ENCODE measurements at places on chromosomes 5 and 9.

- DNase-seq = no peak
Measured at GRCh38 chr9:34151398-34151797, 24.9 kb upstream of the DCAF12 start.

DNA sequence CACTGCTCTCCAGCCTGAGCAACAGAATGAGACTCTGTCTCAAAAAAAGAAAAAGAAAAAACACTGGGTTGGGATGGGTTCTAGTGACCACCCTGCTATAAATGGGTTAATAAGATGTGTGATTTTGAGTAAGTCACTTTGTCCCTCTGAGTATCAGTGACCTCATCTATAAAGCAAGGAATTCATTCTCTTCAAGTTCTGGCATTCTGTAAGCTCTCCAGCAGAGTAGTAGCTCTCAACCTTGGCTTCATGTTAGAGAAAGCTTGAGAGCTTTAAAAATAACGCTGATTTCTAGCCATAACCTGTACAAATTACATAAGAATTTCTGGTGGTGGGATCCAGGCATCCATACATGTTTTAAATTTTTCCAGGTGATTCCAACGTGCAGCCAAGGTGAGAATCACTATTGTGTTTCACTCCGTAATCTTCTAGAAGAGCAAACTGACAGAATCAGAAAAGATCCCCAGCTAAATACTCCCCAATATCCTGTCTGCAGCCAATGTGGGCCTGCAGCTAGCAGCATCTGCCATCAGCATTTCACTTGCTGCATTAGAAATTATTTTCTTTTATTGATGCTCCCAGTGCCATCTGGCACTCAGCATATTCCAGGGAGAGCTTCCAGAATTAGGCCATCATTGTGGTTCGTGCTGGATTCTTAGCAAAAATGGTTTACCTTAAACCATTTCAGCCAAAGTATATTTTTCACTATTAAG, 109.4 kb downstream of the FEM1C start:
- no peak for DNase-seq

GRCh38 chr5:149278451-149279210, 7.0 kb downstream of the AFAP1L1 start:
- no peak for DNase-seq

DNA sequence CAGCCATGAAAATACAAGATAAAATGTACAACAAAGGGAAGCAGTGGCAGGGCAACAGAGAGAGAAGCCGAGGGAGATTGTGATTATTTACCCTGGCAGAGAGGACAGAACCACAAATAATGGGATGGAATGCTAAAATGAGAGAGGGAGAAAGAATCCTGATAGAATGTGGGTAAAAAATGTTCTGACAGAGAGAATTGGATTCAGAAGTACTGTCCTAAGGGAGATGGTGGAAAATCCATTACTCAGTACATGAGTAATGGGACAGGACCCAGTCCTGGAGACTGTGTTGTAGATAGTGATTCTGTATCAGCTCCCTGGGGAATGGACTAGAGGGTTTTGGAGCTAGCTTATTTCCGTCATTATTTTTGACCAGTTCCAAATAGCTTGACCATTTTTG, 831.5 kb downstream of the MAT2B start:
- DNase-seq = no peak

DNA sequence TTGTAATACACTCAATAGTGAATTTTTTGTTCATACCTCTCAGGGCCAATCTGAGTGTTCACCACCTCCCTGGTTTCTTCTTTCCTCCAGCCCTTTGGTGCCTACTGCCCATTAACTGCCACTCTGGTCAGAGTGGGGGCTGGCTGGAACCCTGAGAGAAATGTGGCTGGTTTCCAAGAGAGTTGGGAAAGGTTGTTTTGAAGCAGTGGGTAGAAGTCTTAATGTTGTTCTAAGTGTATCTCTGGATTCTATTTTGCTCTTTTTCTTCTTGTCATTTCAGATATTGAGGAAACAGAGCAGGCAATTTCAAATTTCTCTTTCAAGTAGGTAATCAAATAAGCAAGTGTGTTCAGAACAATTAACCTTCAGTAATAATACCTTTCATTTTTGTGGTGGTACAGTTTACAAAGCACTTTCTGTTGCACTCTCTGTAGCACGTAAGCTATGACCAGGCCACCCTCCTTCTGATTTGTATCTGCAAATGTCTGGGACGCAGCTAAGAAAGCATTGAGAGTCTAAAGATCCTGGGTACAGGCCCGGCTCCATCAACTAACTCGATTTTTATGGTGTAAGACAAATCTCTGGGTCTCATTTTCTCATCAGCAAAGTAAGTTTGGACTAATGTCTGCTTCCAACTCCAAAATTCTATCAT, 8.4 kb downstream of the SLC1A3 start:
- no peak for DNase-seq

DNA sequence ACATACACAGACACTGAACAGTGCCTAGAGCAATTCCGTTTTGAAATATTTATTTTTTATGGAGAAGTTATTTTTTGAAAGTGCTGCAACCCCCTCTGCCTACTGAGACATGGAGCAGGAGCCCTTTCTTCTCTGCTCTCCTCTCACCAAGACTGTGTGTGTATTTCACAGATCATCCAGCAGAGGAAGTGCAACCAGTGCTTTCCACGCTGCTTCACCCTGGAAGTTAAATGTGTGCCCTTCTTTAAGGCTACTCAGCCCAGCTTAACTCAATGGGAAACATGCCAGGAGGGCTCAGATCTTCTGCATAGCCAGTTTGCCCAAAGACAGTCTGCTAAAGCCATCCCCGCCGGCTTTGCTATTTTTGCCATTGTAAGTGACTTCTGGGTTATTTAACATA, 606.3 kb downstream of the TLE1 start:
- no peak for DNase-seq

GRCh38 chr9:292915-293314, 78.2 kb downstream of the DOCK8 start:
- DNase-seq = no peak

- DNase-seq = no peak
Measured at GRCh38 chr5:147169399-147169798, 65.4 kb upstream of the STK32A start.

DNA sequence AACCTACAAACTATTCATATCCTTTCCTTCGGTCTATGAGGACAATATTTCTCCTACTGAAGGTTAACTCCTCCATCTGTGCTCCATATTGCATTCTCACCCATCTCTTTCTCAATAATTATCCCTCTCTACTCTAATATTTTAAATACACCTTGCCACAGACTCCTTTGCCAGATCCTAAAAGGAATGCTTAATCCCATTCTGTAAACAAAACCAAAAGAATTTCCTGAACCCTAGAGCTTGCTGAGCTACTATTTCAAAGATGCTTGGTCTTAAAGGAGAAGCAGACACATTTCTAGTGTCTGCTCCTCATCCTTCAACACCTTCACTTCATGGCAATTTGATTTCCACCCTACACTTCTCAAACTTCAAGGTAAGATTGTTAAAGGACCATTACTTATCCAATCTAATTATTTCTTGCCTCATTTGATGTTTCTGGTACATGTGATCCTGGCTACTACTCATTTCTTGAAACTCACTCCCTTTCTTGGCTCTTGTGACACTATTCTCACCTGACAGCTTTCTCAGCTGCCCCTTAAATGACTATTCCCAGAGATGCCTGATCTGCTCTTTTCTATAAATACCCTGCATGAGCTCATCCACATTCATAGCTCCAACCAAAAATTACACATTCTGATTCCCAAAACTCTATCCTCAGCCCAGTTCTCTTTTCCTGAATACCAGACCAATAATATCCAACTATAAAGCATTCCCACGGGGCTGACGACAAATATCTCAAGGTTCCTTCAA, 20.2 kb downstream of the HOMER1 start:
- no peak for DNase-seq

DNA sequence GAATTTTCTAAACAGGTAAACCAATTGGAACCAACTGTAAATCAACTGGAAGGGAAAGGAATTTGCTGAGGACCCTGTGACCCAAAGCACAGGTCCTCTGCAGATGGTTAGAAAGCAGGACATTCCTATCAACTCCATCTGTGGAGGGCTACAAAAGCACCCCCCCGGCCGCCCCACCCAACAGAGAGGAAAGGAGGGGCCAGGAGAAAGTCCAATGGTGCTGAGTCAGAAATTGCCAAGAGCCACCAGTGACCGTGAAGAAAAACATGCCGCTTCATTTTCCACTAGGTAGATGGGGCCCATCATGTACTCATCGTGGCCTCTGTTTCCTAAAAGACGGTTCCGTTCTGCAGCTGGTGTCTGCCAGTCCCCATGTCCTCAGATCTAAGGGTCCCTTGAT, 66.3 kb downstream of the RAPGEF1 start:
- no peak for DNase-seq

- DNase-seq = no peak
Measured at GRCh38 chr9:2957656-2958200, 113.8 kb upstream of the PUM3 start.

Data from stimulated activated CD4-positive, alpha-beta T cell treated with anti-CD3 and anti-CD28 coated beads, Interleukin-15, amount 100 ng/mL, for 1 hour (primary cell).